ENCODE measurements at places on chromosomes 1 and 21.

- DNase-seq = no peak
Observed at GRCh38 chr1:177302357-177303044, 131.7 kb downstream of the BRINP2 start.

DNA sequence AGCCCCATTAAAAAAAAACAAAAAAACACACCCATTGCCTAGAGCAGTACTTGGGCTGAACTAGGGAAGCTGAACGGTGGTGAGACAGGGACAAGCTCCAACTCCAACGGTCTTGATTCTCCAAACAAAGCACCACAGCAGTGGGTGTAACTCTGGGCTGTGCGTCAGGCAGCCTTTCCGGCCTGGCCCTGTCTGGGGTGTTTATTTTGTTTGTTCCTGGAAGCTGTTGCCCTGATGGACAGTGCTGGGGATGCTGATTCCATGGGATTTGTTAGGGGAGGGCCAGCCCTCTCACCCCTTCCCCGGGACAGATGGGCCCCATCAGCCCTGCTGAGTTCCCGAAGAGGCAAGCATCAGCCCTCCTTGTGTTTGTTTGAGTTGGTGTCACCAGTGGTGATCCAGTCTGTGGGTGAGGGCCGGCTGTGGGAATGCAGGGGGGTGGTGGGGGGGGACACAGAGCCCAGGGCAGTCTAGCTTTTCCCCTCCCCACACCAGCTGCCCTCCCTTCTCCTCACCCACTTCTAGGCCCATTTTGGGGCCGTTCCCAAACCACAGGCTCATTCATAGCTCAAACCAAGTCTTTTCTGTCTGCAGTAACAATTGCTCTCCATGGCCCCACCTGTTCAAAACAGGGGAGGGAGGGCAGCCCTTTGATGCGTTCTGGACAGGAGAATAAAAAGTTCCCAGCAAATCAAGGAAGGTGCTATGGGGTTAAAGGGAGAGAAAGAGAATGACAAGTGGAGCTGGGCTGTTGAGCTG is 4.5 kb downstream of the WNT2B start:
- DNase-seq = no peak

DNA sequence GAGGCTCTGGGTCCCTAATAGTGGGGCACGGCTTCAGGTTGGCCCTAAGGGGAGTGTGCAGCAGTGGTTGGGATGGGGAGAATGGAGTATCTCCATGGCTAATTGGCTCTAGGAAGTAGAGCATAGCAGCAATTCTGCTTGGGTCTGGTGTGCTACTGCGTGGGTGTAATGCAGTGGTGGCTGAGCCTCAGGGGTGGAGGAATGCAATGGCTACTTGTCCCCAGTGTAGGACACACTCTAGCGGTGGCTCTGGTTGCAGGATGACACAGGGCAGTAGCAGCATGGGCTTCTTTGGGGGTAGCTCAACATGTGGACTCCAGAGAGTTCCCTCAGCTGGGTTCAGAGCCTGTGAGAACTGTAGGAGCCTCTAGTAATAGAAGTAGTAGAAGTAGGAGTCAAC is 91.2 kb upstream of the FAM78B start:
- no peak for DNase-seq

DNA sequence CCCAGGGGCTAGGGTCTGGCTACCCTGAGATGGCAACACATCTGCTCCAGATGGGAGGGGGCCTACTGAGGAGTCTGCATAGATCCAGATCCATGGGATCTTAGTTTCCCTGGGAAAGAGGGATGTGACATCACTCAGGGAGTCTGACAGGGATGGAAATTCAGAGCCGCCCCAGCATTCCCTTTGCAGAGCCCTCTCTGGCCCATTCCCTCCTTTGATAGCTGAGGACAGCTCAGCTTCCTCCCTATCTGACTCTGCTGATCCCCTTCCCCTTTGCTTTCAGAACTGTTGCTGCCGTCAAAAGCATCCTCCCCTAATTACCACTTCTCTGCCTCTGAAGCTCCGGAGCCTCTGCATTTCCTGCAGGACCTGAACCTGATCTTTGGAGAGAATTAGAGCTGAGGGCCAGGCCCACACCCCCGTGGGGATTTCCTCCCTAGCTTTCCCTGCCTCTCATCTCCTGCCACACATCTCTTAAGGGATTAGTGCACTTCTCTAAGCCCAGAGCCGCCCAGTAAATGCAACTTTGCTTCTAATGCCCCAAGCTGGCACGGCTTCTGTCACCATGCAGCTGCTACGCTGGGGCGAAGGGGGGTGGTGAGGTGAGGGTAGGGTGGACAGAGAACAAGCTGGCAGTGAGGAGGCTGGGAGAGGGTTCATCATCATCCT is 9.5 kb upstream of the ASCL5 start:
- no peak for DNase-seq

DNA sequence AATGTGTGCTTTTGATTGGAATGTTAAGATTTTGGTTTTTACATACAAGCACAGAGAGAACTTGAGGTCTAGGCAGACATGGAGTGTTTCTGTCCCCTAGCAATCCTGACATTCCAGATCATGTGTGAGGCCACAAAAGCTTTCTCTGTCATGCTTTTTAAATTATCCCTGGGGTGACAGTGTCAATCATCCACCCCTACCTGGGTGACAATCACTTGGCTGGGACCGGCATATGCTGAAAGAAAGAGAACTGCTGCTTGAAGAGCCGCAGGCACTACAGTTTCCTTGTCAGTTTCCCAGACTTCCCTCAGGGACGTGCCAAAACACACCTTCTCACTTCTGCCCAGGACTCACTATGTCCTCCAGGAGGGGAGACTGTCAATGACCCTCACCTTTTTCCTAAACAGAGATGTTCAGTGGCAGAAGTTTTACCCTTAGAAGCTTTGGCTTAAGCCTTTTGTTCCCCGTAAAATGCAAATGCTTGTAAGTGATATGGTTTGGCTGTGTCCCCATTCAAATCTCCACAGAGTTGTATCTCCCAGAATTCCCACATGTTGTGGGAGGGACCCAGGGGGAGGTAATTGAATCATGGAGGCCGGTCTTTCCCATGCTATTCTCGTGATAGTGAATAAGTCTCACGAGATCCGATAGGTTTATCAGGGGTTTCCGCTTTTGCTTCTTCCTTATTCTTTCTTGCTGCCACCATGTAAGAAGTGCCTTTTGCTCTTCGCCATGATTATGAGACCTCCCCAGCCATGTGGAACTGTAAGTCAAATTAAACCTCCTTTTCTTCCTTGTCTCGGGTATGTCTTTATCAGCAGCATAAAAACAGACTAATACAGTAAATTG is 217.4 kb downstream of the FGGY start:
- no peak for DNase-seq

GRCh38 chr1:225446981-225447615 is 19.3 kb upstream of the LBR start:
- DNase-seq = no peak

- DNase-seq = no peak
Observed at GRCh38 chr1:237789619-237790018, 101.1 kb downstream of the ZP4 start.

DNA sequence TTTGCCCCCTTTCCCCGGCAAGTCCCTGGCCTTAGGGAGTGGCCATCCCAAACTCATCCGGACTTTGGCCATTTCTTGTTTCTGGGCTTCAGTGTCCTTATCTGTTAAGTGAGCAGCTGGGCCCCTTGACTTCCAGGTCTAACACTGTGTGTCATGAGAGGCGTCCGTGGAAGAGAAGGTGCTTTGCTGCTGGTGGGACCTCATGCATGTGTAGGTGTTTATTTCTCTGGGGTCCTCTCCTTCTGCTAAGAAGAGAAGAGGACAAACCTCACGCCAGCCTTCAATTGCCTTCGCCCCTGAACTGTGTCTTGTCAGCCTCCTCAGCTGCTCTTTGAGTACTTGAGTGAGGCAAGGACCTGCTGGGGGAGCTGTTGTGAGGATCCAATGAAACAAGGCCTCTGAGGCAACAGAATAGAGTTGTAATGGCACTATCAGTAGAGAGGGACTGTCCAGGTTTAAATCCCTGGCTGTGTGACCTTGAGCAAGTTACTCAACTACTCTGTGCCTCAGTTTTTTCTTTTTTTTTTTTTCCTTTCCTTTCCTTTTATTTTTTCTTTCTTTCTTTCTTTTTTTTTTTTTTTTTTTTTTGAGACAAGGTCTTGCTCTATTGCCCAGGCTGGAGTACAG is 72.5 kb downstream of the RUNX3 start:
- DNase-seq = no peak

GRCh38 chr1:100799954-100800612 is 80.5 kb downstream of the VCAM1 start:
- DNase-seq = no peak

GRCh38 chr1:162701286-162701685 is 69.0 kb downstream of the DDR2 start:
- no peak for DNase-seq

- peak; percentile 76 for DNase-seq
Observed at GRCh38 chr1:202133001-202133400, 10.3 kb downstream of the GPR37L1 start.

DNA sequence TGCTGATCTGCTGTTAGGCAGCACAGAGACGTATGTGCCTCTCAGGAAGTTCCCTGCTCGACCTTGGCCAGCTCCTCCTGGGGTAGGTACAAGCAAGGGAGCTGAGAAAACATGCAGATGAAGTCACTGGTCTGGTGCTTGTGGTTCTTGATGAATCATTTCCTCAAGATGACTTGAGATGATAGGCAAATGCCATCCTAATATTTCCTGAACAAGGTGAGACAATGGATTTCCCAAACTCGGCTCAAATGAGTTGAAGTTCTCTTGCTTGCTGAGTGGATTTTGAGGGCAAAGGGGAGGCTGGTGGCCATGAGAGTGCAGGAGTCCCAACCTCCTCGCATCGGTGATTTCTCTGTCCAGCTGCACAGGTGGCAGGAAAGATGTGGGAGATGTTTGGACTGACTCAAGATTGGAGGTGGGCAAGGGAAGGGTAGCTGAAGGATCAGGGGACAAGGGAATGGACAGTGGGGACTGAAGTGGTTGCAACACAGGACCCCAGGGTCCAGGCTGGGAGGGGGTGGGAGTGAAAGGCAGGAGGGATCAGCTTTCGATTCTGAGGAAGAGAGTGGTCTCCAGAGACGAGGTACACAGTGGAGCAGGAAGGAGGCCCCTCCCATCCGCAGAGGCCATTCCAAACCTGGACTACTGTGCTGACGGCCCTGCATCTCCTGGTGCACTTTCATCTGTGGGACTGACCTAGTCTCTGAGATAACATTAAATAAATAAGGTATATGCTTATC is 63.9 kb downstream of the CAPN2 start:
- no peak for DNase-seq

- no peak for DNase-seq
Observed at GRCh38 chr1:87325982-87326738, 2.5 kb upstream of the LMO4 start.

DNA sequence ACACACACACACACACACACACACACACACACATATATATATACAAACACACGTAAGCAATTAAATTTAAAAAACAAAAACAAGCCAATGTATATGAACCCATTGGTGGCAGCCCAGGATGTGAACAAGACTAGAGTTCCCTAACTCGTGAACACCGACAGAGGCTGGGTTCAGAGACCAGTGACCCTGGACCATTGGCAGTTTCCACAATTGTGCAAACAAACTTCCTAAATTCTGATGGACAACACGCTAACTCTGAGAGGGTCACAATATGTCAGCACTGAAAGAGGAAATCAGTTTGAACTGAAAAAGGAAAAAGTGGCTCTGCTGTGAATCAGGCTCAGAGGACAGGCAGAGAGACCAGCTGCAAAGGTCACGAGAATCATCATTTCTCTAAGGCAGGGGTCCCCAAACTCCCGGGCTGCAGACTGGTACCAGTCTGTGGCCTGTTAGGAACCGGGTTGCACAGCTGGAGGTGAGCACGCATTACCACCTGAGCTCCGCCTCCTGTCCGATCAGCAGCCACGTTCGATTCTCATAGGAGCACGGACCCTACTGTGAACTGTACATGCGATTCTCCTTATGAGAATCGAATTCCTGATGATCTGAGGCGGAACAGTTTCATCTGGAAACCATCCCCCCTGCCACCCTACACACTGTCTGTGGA is 50.5 kb upstream of the ERO1B start:
- DNase-seq = peak; percentile 88

DNA sequence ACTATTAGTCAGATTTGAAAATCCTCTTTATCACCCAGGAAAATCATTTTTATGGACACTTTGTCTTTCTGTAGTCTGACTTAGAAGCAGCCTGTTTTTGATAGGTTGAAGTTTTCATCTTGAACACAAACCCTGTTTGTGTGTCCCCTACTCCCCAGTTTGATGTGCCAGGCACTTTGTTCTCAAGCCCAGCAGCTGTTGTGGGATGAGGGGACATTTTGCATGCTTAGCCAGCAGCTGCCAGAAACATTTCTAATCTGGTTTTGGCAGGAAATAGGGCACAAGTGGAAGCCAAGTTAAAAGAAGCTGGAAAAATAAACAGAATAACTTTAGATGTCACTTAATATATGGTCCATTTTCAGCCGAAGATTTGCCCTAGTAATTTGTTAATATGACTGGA is 29.9 kb downstream of the ACTN2 start:
- no peak for DNase-seq

DNA sequence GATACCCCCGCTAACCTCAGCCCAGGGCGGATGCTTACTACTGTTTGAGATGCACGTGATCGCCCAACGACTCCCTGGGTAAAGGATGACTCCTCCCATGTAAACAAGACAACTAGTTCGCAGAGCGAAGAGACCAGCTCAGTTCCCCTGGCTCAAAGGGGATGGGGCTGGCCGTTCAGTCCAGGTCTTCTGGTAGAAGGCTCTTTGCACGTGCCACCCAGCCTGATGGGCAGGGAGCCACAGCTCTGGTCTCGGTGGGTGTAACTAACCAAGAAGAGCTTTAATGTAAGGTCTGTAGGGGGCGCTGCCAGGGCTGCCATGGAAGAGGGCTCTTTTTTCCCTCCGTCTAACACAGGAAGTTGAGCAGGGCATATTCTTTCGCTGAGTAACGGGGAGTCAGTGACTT is 49.4 kb upstream of the PARP1 start:
- no peak for DNase-seq

DNA sequence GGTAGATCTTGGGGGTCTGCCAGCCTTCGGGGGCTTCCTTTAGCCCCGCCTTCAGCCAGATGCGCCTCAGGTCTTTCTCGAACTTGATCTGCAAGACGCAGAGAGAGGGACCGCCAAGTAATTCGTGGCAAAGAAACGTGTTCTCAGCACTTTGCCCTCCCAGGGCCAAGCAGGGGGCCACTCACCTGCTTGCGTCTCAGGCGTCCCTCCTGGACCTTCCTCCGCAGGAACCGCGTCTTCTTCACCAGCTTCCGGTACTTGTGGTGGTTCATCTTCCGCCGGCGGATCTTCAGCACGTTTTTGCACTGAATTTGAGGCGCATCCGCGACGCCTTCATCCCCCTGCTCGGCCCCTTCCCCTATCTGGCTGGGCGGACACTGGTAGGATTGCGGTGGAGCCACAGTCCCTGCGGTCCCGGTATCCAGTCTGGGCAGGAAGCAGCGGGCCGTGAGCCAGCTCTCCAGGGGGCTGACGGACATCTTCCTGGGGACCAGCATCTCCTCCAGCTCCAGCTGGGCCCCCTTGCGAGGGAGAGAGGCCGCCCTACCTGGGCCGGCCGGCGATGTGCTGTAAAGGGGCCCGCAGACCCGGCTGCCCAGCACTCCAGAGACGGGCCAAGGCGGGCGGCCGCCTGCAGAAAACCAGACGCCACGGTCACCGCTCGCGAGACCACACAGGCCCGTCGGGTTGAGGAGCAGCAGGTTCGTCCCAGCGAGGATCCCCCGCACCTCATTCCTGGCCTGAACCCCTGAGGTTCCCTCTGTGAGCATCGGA is 1.0 kb downstream of the AURKAIP1 start:
- no peak for DNase-seq

GRCh38 chr1:29524285-29525065 is 288.2 kb downstream of the PTPRU start:
- DNase-seq = no peak

- no peak for DNase-seq
Observed at GRCh38 chr21:16842696-16843035, 670.2 kb upstream of the CXADR start.

GRCh38 chr1:208433971-208434370 is 189.8 kb upstream of the PLXNA2 start:
- no peak for DNase-seq

Data from MV-4-11 (cell line).